A549 (cell line): ENCODE measurements at places on chromosomes 11 and 22. TPM values are rescaled to one million over a fixed set of nuclear protein-coding genes. Genes with fewer than 3 reads are reported as not detected.

The CHEK1 gene
- 35.2 to 39.0 TPM (median 38.8 TPM) in 3 replicates for polyA plus RNA-seq

DNA sequence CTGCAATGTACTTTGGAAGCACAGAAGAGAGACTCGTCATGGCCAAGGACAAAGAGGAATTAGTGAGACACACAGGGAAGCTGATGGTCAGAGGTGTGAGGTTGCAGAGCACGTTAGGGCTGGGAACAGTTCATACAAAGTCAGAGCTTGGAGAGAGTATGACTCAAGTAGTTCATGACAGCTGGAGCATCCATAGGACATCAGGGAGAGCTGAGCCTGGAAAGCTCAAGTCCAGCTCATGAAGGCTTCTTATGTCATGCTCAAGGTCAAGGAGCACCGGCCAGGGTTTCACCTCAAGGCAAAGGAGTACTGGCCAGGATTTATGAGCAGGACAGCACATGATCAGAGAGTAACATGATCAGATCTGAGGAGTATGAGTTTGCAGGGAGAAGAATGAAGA is 64.6 kb upstream of the CHST1 start:
- no peak for DNase-seq

GRCh38 chr11:69818231-69818602 is 999 bp downstream of the FGF3 start:
- no peak for DNase-seq

DNA sequence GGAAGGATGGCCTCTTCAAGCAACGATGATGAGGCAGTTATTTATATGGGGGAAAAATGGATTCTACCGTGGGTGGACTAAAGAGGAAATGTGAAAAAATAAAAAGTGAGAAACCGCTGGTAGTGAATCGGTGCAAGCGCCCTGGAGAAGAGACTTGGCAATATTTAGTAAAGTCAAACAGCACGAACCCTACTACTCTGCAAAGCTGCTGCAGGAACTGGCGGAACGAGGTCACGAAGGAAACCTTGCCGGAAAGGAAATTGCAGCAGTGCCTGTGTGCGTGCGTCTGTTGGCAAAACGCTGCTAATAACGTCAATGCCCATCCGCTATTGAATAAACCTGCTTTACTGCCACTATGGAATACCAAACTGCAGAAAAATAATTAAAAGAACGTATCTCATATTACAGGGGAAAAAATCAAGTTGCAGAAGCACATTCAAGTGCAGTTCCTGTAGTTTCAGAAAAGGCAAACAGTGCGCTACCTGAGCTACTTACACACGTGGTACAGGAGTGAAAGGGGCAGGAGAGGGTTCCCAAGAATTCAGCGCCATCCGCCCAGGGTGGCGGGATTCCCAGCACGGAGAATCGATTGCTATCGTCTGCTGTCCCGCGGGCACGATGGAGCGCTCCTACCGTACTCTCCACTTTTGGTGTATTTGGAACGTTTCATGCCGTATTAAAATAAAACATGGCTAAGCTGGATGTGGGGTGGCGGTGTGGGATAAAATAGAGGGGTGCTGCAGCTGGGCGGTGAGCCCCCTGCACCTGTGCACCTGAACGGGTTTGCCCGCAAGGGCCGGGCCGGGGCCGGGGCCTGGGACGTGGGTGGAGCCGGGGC is 585 bp upstream of the NADSYN1 start:
- DNase-seq: no peak

DNA sequence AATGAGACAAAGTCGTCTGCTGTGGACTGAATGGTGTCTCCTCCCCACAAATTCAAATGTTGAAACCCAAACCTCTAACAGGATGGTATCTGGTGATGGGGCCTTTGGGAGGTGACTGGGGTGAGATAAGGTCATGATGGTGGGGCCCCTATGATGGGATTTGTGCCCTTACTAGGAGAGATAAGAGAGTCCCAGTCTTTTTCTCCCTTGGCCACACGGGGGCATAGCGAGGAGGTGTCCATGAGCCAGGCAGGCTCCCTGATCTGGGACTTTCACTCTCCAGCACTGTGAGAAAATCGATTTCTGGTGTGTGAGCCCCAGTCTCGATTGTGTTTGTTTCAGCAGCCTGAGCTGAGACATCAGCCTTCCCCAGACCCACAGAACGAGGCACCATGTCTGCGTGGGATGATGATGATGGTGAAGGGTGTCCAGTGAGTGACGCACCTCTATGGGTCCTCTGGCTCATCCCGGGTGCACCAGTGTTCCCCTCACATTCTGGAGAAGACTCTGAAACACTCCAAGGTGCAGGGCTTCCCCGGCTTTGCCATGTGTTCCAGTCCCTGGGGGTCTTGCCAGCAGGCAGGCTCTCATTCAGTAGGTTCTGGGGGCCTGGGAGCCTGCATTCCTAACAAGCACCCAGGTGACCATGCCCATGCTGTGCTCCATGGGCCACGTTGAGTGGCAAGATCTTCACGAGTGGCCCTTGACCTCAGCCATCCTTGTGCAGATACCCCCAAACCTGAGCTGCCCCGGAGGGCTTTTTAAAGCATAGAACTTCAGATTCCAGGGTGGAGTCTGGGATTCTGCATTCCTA is 363.0 kb downstream of the CTTN start:
- DNase-seq: no peak
